ENCODE measurements at places on chromosomes 13 and 19.

GRCh38 chr13:23087880-23088279 lies 92.9 kb upstream of the SGCG start:
- peak; percentile 45 for DNase-seq

DNA sequence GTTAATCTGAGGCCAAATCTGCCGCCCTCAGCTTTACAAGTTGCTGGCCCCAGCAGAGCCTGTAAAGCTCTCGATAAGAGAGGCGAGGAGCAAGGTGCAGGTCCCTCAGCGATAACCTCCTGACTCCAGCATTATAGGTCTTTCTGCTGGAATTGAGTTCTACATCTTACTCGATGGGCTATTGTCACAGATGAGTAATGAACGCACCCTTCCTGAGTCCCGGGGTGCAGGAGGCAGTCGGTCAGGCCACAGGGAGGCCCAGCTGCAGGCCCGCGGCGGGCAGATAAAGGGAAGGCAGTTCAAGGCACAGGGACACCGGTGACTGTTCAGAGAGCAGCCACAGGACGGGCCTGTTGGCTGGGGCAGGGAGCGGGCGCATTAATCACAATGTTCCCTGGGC lies 157.6 kb upstream of the OBI1 start:
- no peak for DNase-seq

GRCh38 chr13:109707044-109707741 lies 79.2 kb downstream of the IRS2 start:
- DNase-seq: no peak

- DNase-seq: no peak
Measured at GRCh38 chr13:85737952-85738351, 61.3 kb downstream of the SLITRK6 start.

DNA sequence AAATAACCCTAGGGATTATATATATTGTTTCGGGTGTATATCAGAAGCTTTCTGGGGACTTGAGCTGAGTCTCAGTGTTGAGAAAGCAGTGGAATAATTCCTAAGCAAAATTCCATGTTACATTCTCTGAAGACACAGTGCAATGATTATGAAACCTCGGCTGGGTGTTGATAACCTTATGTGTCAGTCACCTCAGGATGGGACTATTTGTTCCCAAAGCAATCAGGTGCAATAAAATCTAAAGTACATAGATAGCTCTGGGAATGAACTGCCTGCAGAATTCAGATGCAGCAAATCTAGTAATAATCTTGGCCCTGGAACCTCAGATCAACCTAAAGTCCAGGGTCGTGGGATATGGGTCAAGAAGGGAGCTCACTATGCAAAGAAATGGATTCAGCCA lies 53.0 kb downstream of the EDNRB start:
- no peak for DNase-seq

DNA sequence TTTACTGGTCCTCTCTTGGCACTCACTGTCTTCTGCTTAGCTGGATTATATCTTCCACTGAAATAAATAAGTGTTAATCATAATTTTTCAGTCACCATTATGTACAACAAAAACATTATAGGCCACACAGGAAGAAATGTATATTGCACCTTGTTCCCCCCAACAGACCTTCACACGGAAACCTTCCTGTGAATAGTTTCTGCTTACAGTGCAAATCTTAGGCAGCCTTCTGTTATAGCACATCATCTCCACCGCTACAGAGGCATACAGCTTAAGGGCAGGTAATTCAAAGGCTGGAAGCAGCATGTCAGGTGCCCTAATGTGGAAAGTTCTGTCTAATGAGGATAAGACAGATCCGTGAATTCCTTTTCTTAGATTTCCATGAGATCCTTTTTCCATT lies 16.9 kb upstream of the SOHLH2 start:
- no peak for DNase-seq

- DNase-seq: no peak
Measured at GRCh38 chr13:32438871-32439270, 10.9 kb upstream of the N4BP2L1 start.

DNA sequence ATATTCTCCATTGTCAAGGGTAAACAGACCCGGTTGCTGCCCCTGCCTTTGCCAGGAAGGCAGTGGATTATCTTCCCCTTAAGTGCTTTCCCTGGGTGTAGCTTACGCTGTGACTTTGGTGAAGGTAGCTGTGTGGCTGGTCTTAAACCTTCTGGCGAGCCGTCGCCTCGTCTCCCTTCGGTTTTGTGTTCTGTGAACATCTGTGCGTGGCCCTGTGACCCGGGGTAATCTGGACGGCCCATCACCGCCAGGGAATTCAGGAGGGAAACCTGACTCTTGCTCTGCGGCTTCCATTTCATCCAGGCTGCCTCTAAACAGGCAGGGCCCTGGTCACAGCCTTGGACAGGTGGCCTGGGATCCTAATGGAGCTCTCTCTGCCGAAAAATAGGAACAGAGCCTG lies 78.7 kb downstream of the SHISA2 start:
- no peak for DNase-seq

- no peak for DNase-seq
Measured at GRCh38 chr13:42396901-42397655, 125.1 kb downstream of the AKAP11 start.

DNA sequence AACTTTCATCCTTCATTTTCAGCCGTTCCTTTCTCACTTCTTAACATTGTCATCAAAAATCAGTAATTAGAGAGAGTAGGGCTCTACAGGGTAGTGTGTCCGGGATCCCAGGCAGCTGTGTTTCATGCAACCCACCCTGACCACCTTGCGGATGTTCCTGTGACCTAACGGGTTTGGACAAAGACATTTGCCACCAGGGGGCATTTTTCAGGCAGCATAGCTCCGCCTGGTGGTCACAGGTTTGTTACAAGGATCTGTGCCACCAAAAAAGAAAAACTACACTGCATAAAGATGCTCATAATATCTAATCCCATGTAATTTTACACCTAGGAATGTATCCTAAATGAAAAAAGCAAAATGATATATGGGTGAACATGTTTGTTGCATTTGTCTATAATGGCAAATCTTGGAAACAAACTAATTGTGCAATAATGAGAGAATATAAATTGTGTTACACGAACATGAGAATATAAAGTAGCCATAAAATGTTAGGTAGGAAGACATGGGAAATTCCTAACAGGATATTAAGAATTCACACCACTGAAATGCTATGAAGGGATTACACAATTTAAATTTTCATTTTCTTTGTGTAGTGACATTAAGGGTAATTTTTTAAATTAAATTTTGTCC lies 123.0 kb downstream of the SLC7A1 start:
- no peak for DNase-seq

DNA sequence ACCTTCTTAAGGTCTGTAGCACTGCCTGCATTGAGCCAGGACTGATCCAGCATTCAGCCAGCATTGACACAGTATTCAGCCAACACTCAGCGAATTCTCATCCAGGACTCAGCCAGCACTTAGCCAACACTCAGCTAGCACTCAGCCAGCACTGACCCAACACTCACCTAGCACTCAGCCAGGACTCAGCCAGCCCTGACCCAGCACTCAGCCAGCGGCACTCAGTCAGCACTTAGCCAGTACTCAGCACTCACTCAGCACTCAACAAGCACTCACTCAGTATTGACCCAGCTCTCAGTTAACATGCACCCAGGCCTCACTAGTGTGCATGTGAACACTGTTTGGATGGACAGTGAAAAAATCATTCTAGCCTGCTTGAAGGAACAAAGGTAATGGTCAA lies 55.0 kb downstream of the TSHZ3 start:
- DNase-seq: no peak

DNA sequence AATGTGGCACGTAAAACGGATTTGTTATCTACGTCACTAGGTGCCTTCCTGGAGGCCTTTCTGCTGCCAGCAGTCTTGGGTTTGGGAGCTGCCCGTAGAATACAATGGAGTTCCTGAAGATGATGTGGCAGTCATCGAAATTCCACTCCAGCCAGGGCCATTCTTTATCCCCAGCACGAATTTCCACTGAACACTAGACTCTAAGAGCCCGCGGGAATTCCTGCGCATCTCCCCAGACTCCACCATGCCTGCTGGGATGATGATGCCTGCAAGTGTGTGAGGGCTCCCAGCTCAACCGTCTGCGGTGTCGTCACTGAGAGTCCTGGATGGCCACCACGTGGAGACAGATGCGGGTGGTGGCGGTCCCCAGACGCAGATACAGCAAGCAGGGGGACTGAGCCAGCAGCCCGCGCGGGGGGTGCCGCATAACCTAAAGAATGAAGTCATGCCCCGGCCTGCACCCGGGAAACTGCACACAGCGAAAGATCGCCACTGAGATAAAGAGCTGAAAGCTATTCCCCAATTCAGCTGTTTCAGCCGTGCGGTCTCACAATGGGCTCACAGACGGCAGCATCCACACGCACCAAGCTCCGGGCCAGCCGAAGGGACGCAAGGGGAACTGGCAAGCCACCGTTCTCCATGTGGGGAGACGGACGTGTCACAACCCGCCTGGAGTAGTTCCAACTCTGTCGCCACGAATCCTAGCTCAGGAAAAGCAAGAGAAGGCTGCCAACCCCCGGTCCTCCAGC lies 41.1 kb downstream of the COL4A1 start:
- DNase-seq: peak; percentile 10

DNA sequence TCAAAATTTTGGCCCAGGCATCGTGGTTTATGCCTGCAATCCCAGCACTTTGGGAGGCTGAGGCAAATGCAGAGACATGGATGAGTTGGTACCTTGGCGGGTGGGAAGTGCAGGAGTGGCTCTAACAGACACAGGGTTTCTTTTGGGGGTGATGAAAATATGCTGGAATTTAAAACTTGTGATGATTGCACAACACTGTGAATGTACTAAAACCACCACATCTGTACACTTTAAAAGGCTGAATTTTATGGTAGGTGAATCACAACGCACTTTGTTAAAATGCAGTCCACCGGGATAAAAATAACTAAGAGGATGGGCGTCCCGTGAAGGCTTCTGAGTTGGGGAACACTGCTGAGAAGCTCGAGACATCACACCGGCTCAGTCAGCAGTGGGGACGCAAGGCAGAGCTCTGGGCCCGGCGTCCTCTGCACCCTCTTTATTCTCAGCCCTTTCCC lies 47.1 kb downstream of the MLLT1 start:
- no peak for DNase-seq

DNA sequence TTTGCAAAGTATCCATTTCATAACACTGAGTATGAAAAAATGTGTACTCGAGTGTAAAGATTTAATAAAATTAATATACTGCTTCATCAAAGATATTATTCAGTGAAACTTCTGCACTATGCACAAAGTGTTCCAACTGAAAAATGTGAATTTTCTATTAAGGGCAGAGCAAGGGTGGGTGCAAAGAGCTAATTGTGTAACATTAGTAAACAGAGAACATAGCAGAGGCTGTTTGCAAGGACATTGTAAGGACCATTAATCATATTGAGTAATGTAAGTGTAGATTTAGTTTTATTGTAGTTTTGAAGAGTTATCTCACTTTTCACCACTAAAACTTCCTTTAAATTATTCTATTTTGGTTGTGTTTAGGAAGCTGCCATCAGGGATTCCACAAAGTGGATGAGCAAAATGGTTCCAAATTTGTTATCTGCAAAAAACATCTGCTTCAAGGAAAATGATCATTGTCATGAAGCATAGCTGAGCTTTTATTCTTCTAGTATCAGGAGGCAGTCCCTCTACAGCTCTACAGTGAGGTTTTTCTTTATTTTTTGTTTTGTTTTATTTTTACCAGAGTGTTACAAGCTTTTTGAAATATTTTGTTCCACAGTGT lies 1375.4 kb downstream of the SLITRK1 start:
- no peak for DNase-seq

DNA sequence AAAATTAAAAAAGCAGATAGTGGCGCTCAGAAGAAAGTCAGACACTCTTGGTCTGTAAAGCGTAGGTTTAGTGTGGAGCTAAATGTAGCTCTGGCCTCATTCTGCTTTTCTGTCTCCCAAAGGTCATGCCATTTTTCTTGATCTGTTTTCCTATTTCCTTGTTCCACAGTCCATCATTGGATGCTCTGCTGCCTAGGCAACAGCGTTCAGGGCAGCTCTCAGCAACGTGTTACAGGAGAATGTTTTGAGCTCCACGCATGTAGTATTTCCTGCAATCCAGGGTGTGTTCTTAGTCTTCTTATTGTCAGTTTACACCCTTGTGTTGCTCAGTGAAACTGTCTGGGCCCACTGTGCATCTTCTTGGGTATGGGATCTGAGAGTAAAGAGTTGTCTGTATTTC lies 46.0 kb upstream of the PCDH8 start:
- no peak for DNase-seq

GRCh38 chr13:113954046-113954835 lies 19.6 kb downstream of the C13orf46 start:
- DNase-seq: no peak

- DNase-seq: peak; percentile 76
Measured at GRCh38 chr19:13689085-13689484, 75.2 kb upstream of the MRI1 start.

DNA sequence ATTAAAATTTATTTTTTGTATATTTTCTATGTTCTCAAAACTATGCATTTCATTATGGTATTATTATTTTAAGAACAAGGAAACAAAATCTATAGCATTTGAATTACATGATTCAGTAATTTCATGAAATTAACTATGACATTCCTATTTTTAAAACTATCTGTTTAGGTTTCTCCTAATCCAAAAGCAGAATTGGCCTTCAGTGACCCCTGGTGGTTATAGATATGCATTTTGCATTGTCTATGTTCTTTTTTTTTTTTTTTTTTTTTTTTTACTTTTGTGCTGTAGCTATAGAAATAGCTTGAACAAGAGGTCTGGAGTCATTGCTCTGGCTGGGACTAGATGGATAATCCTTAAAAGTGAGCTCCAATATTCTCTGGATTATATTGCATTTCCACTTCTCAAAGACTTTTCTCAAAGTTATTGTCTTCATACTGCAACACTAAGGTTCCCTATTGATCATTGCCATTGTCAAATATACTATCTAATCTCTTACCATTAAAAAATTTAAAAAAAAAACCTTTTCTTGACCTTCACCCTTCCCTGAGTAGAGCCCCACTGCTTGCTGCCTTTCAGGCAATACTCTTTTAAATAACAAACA lies 15.9 kb upstream of the DNAJC3 start:
- peak; percentile 53 for DNase-seq

DNA sequence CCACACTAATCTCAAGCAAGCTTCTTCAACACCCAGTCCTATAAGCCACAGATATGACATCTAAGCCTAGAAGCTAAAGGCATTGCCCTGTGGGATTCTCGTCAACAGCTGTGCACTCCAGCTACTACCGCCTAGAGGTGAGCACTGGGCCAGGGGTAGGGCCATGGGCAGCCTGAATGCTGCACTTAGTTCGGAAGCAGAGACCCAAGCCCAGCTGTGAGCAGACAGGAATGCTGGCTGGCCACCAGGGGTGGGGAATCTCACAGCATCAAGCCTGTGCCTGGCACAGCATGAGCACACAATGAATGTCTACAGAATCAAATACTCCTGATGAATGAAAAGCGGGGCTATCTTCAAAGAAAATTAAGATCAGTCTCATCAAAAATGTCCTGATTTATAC lies 167.5 kb upstream of the UBL3 start:
- no peak for DNase-seq

GRCh38 chr13:98921015-98921580 lies 56.8 kb downstream of the DOCK9 start:
- DNase-seq: no peak

- DNase-seq: peak; percentile 76
Measured at GRCh38 chr19:3968556-3969434, 2.1 kb downstream of the DAPK3 start.

All from T47D (cell line).